ENCODE measurements at places on chromosomes 3 and 15.

DNA sequence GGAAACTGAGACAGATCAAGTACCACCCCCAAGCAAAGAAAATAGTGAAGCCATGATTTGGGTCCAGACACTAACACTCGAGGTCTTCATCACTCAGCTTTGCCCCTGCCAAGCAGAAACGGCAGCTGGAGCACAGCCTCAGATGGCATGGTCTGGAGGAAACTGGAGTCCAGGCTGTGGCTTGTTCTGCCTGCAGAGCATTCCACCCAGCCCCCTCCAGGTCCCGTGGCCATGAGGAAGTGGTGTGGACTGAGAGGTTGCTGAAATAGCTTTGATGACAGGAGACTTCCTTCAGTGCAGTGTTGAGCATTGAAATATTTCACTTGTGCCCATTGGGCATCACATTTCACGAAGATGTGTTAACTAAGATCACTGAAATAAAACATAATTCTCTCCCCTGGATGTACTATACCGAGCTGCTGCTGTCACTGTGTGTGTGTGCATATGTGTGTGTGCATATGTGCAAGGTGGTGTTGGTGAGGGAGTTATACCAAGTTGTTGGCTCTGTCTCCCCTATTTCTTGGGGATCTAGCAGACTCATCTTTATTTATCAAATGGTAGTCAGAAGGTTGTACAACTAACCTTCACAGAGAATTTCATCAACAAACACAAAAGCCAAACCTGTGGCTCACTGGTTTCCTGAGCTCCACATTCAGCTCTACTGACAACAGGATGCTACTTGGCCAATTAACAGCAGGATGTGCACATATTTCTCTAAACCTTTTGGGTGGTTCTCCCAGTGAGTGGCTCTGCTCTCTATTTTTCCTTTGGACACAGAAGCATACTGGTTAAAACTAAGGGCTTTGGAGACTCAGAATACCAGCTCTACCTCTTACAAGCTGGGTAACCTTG lies 660.1 kb upstream of the CFAP20DC start:
- peak; percentile 43 for DNase-seq

DNA sequence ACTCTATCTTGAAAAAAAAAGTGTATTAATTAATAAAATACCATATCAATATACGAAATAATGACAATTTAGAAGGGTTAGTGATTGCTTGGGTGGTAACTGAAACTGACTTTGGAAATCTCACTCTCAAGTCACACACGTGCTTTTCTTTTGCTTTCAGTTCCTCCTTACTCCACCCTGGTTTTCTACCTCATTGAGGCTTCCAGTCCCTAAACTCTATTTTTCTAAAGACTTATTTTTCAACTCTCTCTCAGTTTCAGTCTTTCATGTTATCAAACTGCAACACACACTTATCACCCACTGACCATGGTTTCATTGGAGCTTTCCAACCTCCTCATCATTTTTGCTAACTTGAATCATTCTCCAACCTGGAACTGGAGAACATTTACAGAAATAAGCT lies 23.5 kb downstream of the IL12A start:
- no peak for DNase-seq

- no peak for DNase-seq
These were observed 428.1 kb downstream of the SOX2 start for GRCh38 chr3:182139627-182140357.

- DNase-seq: no peak
These were observed 630.9 kb upstream of the AGTR1 start for GRCh38 chr3:148066802-148067201.

- DNase-seq: no peak
These were observed 106.3 kb downstream of the LRRK1 start for GRCh38 chr15:101025501-101025885.

DNA sequence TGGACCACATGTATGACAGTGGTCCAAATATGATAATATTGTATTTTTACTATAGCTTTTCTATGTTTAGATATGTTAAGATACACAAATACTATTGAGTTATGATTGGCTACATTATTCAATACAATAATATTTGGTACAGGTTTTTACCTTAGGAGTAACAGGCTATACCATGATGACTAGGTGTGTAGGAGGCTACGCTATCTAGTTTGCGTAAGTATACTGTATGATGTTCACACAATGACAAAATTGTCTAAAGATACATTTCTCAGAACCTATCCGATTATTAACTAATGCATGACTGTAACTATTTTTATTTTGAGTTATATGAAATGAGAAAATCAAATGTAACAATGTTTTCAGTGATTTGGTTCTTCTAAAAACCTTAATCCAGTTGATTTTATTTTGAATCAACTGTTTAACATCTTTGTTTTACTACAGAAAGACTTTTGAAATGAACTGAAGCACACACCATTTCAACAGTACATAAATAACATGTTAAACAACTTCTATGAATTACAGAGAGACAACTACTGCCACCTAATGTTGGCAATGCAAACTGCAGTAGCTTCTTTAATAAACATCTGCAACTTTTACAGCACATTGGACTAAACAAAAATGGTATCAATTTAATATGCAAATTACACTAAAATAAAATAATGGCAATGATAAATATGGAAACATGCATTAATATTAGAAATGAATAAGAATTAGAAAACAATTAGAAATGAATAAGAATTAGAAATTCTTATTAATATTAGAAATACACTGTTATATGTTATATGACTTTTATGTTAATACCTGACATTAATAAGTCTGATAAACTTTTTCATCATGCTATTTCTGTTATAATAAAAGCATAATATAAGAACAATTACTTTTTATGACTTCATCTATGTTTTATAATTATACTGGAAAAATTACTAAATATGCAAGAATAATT lies 255.7 kb downstream of the MBNL1 start:
- peak; percentile 33 for DNase-seq

Measured in stomach (tissue), 19 donors.